ENCODE measurements at places on chromosomes 5 and 9.

DNA sequence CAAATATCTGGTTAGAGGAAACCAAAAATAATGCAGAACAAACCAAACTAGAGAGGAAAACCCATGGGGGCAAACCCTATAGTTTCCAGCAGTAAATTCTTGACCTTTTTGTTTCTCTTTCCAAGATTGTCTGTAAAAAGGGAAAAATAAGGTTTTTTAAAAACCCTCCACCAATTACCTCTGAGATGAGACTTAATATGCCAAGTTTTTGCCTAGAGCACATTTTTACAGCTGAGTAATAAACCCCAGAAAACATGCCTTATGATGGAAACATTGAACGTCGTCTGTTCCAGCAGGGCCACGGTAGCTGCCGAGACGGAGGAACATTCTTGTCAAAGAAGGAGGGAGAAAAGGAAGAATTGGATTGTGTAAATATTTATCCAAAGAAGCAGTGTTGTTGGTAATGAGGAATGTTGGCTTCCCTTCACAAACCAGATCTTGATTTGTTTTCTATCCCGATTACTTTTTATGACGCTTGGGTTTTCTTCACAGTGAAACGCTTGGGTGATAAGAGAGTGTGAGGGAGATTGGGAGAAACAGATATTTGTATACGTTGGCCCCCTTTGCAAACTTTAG, 17.3 kb upstream of the MSX2 start:
- no peak for DNase-seq

DNA sequence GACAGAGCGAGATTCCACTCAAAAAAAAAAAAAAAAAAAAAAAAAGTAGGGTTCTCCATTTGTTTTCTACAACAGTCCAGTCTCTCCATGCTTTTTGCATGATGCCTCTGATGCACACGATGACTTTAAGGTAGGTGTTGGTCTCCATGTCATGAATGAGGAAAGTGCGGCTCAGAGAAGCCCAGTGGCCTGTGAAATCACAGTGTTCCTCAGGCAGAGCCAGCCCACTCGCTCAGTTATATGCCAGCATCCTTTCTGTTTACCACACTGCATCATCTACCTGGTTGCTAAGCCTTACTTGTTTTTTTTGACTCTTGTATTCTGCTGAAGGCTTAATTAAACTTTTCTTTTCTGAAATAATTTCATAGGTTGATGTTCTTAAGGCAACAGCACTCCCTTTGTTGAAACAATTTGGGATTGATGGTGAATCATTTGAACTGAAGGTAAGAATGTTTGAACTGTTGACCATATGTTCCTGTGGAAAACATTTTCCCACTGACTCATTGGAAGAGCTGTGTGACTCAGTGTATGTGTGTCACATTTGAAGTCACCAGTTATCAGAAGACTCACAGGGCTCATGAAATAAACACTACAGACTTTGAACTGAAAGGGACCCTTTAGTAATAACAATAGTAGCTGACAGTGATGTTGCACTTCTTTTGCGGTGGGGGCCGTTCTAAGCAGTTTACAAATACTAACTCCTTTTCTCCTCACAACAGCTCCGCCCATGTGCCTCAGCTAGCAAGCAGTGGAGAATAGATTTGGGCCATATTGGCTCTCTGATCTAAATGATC, 40.2 kb downstream of the RCL1 start:
- no peak for DNase-seq

- DNase-seq = no peak
Measured at GRCh38 chr5:30147976-30148375, 1045.5 kb upstream of the CDH6 start.

GRCh38 chr9:111463048-111463447, 21.1 kb downstream of the ECPAS start:
- no peak for DNase-seq

DNA sequence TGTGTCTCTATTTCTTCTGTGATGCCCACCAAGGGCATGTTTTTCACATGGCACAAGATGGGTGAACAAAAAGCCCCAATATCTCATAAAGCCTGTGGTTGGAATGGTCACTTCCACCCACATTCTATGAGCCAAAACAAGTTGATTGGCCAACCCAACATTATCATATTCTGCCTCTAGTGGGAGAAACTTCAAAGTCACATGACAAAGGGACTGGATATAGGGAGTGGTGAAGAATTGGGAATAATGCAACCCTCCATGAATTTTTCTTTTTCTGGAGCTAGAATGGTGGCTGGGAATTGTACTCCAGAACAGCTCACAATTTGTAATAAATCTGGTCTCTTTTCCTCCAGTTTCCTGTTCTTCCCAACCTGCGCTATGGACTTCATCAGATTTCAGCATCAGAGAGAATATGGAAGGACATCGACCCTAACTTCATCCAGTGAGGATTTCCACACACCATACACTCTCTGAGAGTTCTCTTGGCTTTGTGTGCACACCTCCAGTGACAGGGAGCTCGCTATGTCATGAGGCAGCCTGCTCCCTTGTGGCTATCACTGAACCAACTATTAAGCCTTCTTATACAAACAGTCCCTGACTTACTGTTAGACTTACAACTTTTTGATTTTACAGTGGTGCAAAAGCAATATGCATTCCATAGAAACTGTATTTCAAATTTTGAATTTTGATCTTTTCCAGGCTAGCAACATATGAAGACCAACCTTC, 12.0 kb upstream of the B4GALT1 start:
- DNase-seq = no peak

DNA sequence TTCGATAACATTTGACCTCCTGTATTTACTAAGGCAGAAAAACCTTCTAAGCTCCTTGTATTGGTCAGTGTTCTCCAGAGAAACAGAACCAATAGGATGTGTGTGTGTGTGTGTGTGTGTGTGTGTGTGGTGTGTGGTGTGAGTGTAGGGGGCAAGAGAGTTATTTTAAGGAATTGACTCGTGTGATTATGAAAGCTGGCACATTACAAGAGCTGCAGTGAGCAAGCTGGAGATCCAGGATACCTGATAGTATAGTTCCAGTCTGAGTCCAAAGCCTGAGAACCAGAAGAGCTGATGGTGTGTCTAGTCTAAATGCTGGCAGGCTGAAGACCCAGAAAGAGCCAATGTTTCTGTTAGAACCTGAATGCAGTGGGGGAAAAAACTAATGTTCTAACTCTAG, 21.2 kb upstream of the PIK3R1 start:
- no peak for DNase-seq

- DNase-seq = no peak
Measured at GRCh38 chr5:32378966-32379365, 65.6 kb downstream of the ZFR start.

DNA sequence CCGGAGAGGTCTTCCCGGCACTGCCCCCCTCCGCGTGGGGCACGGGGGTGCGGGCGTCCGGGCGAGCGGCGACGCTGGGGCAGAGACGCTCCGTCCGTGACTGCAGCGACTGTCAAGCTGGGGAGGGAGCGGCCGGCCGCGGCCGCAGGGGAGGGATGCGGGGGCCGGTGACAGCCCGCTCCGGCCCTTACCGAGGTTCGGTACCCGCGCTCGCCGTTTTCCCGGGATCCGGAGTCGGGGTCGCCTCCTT, 400 bp downstream of the KDM4C start:
- no peak for DNase-seq

- no peak for DNase-seq
Measured at GRCh38 chr5:11182441-11183080, 421.5 kb upstream of the DAP start.

- DNase-seq = no peak
Measured at GRCh38 chr5:61100437-61100836, 61.8 kb downstream of the SMIM15 start.

- no peak for DNase-seq
Measured at GRCh38 chr5:66742896-66743247, 146.7 kb downstream of the MAST4 start.

DNA sequence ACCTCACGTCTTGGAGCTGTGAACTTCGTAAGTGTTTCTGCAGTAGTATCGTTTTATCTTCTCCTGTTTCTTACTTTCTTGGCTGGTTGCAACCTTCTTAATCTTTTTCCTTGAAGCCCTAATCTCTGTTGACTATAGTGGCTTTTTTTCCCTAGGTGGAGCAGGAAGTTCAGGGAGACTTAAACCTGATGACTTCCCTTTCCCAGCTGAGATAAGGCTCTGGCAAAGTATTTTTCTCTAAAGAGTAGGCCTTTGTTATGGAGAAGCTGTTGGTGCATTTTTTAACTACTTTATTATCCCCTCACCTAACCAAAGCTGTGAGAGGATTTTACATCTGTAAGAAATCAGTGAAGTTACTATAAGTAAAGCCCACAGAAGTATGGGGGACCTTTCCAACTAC, 723.1 kb upstream of the RIOK2 start:
- DNase-seq = no peak

- no peak for DNase-seq
Measured at GRCh38 chr9:81377320-81377719, 312.0 kb downstream of the TLE1 start.

DNA sequence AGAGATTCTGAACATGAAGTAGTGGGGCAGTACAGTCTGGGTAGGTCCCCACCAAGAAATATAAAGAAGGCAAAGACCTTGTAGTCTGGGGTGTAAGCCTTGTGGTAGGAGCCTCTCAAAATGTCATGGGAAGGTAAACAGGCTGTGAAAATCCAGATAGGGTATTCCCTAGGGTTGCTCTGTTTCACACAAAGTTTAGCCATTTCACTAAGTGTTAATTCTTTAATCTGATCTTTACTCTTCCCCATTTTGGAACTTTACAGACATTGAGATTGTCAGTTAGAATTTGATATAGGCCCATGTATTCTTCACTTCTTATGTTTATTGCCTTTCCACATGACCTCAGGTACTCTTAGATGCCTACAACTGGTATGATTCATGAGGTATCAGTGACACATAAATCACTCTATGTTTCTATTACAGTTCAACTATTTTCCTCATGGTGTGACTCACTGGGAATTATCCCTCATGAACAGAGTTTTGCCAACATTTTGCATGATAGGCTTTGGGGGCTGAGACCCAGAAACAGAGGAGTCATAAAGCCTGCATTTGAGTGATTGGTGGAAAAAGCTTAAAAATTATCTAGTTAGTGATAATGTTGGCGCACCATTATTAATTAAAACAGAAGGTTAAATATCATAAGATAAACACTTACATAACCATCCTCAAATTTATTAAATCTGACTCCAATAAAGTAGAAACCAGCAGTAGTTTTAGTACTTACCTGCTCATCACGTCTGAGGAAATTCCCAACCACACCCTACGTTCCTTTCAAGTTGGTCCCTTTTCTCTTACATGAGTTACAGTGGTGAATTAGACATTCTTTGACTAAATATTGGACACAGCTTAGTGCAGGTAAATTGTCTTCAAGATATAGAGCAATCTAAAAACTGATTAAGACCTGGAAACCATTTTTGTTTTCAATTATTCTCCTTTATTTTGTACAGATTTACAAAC, 399.8 kb upstream of the MEF2C start:
- no peak for DNase-seq

DNA sequence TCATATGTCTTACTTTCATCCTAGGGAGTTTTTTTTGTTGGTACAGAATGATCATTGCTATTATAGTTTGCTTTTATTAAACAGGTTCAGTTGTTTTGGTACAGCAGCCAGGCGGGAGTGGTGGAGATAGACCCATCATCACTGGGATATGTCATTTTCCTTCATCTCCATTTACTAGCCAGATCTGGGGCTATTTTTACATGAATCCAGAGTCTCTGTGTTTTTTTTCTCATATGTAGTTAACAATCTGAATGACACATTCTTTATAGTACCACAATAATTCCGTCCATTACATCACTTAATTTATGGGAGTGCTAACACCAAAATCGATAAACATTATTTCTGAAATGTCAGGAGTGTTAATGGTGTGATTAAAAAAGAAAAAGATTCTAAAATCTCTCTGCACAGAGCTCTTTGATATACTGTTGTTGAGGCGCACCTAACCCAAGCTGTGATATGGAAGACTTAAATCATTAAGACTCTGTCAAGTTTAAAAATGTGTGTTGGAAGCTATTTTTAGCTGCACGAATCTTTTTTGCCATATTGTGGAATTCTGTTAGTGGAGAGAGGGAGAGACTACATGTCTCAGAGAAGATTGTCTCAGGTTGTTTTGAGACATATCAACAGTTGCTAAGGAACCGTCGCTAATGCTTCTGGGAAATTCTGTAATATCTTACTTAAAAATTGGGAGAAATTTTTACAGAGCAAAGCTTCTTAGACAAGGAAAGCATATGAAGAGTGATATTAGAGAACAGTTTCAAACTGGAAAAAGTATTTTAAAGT, 59.6 kb downstream of the RPS23 start:
- no peak for DNase-seq

GRCh38 chr9:87840134-87840533, 42.5 kb upstream of the SPATA31E1 start:
- DNase-seq = no peak

- no peak for DNase-seq
Measured at GRCh38 chr5:67677422-67677970, 480.9 kb upstream of the CD180 start.

DNA sequence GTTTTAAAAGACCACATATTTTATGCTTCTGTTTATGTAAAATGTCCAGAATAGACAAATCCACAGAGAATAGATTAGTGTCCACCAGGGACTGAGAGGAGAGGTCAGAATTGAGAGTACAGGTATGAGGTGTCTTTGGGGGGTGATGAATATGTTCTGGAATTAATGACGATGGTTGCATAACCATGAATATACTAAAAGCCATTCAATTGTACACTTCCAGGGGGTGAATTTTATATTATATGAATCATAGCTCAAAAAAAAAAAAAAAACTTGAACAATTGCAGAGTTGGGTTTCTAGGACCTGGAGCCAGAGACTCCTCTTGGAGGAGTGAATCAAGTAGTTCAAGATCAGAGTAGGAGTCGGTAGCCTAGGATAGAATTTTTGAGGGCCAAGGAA, 57.8 kb upstream of the RUSC2 start:
- DNase-seq = no peak

DNA sequence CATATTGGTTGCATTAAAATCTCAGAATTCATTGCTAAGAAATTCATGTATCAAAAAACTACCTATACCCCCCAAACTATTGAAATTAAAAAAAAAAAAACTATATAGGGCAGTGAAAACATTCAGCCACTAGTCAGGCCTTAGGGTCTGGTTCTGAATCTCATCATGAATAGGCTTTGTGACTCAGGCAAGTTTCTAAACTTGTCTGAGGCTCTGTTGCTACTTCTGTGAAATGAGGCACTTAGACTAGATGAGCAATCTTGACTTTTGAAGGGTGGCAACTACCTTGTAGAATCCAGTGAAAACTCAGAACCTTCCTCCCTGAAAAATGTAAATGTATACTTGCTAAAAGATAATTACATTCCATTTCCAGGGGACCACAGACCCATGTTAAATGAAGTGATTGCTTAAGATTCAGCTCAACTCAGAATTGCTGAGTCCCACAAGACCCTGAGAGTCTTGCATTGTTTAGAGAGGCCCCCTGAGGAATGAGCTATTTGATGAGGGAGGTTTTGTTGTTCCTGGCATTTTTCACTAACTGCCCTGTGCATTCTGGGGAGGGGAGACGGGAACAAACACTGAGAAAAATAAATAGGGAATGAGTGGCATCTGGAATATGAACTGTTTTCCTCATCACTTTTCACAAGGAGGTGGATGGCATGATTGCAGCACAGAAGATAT, 29.5 kb downstream of the RAI14 start:
- DNase-seq = no peak

- no peak for DNase-seq
Measured at GRCh38 chr9:99167119-99167518, 54.6 kb downstream of the ALG2 start.

- DNase-seq = no peak
Measured at GRCh38 chr5:17336054-17336453, 118.6 kb downstream of the BASP1 start.

- DNase-seq = no peak
Measured at GRCh38 chr5:133456933-133457402, 155.4 kb downstream of the FSTL4 start.
